ENCODE measurements at places on chromosomes 3 and 15.
A peak's percentile ranks its signal among the peaks of the same experiment; 100 is the strongest.

DNA sequence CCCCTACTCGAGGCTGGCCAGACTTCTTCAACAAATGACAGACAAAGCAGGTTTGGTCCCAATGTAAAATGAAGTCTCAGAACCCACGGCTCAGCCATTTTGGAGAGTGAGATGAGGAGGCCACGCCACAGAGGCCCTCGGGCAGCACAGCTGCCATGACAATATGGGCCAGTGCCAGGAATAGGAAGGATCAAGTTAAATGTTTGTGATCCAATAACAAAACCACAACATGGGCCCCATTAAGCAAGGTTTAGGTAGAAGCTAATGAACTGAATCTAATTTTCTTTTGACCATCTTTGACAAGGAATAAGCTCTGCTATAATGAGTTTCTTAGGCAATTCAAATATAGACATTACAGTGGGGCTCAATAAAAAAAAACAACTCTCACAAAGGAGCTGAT, 52.6 kb downstream of the RFTN1 start:
- no peak for DNase-seq

GRCh38 chr3:170961616-170962400, 53.4 kb upstream of the EIF5A2 start:
- DNase-seq: peak; percentile 45

DNA sequence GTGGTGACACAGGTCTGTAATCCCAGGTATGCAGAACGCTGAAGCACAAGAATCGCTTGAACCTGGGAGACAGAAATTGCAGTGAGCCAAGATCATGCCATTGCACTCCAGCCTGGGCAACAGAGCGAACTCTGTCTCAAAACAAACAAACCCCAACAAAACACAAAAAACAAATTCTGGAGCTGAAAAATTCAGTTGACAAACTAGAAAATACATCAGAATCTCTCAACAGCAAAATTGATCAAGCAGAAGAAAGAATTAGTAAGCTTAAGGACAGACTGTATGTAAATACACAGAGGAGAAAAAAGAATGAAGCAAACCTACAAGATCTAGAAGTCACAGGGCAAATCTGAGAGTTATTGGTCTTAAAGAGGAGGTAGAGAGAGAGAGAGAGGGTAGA, 25.3 kb downstream of the NCBP2 start:
- DNase-seq: no peak

DNA sequence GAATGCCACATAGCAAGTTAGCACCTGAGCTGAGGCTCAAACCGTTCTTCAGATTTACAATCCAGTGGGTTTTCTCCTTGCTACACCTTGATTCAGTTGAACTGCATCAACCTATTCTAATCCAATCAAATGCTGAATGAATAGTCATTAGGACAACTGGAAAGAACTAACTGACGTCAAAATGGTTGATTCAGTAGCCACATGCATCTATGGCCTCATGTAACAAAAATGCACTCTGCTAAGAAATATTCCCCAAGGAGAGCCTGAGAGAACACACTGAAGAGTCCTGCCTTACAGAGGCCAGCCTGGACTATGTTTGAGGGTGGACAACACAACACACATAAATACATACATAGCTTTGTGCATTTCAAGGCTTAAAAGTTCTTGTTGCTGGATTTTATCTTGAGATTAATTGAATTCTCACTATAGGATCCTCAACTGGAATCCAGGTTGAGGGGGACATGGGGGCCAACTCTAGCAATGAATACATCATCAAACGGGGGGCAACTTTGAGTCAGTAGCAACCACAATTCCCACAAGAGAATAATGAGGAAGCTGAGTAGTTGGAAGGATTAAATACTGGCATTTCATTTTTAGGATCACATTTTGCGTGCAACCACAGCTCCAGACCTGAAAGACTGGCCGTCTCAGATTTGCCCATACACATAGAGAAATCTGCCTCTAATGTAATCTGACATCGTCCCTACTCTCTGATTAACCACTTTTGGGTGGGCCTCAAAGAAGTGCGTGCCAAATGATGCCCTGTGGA, 280.2 kb upstream of the ICE2 start:
- DNase-seq: no peak

GRCh38 chr3:157078131-157078810, 81.7 kb downstream of the CCNL1 start:
- DNase-seq: no peak

Measured in DMS 273 treated with DMSO at 0.1 percent for 48 hours (cell line).